ENCODE measurements at places on chromosomes 16 and 17.

GRCh38 chr16:30067584-30067916 is 2.0 kb downstream of the ALDOA start:
- DNase-seq = no peak

GRCh38 chr17:82465023-82465603 is 6.6 kb downstream of the NARF start:
- DNase-seq = no peak

GRCh38 chr17:75459246-75459589 is 2.8 kb downstream of the TMEM94 start:
- DNase-seq = no peak

GRCh38 chr17:1144162-1144561 is 35.6 kb downstream of the ABR start:
- no peak for DNase-seq

GRCh38 chr16:1918351-1919326 is at the start of gene HS3ST6:
HS3ST6 (minus strand) TSS chr16:1918415; CDS start chr16:1918323, 92 bp downstream.
- DNase-seq = no peak

All from cortex of kidney (tissue), 1 donor.